ENCODE measurements at places on chromosomes 6 and 20.

DNA sequence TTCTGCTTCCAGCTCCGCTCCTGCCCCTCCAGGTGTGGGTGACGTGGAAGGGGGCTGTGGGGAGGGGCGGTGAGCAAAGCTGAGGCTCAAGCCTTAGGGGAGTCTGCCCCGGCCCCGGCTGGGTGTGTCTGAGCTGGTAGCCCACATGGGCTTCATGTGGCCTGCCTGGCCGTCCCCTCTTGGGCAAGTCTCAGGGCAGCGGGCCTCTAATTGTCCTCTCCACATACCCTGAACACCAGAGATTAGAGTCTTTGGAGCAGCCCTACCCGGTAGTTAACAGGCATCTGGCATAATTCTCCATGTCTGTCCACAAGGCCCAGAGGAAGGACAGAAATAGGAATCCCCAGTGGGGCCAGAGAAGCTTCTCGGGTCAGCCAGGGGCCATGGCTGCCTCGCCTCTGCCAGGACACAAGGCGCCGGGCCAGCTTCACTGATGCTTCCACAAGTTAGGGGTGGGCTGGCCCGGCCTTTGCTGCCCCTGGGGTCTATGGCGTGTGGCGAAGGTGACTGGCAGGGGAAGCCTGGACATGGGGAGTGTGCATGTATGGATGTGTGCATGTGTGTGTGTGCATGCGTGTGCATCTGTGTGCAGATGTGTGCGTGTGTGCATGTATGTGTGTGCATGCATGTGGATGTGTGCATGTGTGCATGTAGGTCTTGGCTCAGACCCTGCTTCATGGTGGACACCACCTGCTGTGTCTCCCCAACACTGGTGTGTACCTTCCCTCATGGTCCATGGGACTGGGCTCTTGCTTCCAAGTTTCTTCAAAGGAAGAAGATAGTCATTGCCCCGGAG is 24.0 kb downstream of the FRMD1 start:
- DNase-seq, result no peak

- peak; percentile 86 for DNase-seq
These were observed 91.6 kb upstream of the RIPOR2 start for GRCh38 chr6:25027221-25027916.

- no peak for DNase-seq
These were observed 311.9 kb upstream of the EPHA7 start for GRCh38 chr6:93731306-93731705.

DNA sequence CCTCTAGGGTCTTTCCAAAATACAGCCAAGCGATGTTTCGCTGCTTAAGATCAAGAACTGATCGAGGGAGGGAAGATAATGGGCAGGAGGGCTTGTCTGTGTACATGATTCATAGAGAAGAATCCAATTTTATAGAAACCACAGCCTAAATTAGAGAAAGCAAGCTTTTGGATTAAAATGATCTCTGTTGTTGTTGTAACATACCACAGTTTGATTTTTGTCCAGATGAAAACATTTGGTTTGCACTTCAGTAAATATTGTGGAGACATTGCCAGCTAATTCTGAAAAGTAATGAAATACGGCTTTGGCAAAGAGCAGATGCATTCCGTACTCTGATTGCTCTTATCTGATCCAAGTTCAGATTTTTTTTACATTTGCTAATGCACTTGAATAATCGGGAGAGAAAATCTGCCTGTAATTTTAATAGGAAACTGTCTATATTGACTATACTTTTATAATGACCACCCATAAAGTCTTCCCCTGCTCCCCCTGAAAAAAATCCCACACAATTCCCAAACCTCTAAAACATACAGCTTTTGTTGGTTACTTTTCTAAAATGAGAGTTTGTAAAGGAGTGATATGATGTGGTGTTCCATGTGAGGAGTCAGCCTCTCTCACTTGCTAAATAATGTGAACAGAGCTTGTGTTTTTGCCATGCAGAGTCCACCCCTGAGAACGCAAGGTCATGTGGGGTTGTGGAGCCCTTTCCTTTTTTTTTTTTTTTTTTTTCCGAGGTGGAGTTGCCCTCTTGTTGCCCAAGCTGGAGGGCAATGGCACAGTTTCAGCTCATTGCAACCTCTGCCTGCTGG is 199.9 kb downstream of the DTNBP1 start:
- no peak for DNase-seq

GRCh38 chr6:12709556-12710232 is 6.9 kb upstream of the PHACTR1 start:
- no peak for DNase-seq

- DNase-seq, result no peak
These were observed 348.3 kb upstream of the PRND start for GRCh38 chr20:4373454-4373853.

GRCh38 chr6:42313941-42314570 is 96.4 kb upstream of the MRPS10 start:
- DNase-seq, result no peak

DNA sequence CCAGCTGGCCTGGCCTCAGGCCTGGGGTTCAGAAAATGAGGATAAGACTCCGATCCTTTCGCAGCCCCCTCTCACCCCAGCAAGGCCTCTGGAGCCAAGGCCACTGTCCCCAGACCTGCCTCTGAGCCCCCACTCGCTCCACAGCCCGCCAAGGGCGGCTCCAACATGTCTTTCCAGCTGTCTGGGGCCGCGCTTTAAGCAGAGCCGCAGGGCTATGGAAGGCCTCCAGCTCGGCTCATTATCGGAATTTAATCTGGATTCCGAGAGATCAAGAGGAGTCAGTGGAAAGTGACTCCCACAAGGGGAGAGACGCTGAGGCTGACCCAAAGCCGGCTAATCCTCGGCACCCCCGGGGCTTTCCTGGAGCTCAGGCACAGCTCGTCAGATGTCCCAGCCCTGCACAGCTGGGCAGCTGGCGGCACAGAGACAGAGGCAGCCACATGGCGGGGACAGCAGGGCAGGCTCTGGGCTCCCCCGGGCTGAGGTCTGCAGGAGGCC is 41.8 kb downstream of the BMP7 start:
- DNase-seq, result no peak

DNA sequence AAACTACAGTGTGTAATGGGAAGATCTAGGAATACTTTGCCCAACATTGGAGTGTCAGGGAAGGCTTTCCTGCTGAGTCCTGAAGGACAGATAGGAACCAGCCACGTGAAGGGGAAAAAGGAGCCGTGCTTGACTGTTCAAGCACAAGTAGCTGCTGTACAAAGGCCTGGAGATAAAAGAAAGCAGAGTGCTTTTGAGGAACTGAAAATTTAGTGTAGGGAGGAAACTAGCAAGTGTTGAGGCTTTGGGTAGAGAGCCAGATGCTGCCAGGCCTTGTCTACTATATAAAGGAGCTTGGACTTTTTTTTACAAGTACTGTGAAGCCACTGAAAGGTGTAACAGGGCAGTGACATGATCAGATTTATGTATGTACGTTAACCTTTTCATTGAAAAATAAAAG is 39.0 kb downstream of the DSE start:
- no peak for DNase-seq

- DNase-seq, result no peak
These were observed 11.8 kb upstream of the STXBP5 start for GRCh38 chr6:147192278-147192911.

DNA sequence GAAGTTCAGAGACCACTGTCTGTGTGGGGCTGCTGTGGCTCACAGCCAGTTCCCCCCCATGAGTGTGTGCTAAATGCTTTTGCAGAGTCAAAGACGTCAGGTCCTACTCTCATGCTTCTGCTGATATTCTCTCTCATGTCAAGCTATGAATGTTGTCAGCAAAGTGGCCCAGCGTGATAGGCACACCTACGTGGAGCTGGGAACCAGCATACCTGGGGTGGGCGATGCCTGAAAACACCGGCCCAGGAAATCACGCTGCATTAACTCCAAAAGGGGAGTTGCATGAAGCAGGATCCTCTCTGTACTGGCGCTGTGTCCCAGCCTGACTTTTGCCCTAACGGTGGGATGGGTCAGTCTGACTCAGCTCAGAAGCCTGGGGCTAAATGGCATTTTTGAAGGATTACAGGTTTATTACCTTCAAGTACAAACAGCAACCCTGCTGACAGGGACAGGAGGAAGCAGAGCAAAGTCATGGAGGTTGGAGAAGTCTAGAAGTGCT is 9.0 kb upstream of the MRPS10 start:
- no peak for DNase-seq

DNA sequence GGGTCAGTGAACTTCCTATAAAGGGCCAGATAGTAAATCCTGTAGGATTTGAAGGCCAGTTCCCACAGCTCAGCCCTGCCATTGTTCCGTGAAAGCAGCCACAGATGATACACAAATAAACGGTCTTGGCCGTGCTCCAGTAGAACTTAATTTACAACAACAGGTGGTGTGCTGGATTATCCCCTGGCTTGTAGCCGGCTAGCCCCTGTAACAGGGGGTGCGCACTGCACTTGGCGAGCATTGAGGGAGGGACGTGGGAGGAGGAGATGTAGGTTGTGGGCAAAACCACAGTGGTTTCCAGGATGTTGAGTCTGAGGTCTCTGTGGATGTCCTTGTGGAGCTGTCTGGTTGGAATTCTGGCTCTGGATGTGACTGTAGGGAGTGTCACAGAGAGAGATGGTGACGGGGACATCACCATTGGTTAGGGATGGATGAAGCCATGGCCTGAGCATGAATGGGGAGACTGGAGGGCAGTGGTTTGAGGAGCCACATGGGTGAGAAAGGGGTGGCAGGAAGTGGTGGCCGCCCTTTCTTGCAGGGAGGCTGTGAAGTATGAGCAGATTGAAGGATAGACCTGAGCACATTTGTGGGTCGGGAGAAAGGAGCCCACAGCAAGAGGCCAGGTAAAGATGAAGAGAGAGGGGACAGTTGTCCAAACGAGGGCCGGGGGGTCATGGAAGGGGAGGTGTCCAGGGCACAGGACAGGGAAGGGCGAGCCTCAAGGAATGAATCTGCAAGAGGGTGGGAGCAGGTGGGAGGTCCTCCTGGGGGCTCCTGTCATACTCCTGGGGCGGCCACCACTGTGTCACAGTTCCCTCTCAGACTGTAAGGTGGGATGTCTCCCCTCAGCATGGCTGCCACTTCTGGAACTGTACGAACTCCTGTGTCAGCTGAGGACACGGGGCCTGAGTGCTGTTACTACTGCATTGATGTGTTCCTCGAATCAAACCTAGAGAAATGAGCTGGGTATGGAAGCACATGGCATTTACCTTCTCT is 53.6 kb downstream of the CDH26 start:
- DNase-seq, result peak; percentile 3
